MM.1S (cell line): ENCODE measurements at places on chromosomes 1 and 21.
A peak's percentile ranks its signal among the peaks of the same experiment; 100 is the strongest.

- no peak for DNase-seq
Observed at GRCh38 chr1:235442788-235443429, 61.3 kb downstream of the B3GALNT2 start.

GRCh38 chr1:11044849-11045427, 2.1 kb downstream of the MASP2 start:
- DNase-seq = no peak

- DNase-seq = no peak
Observed at GRCh38 chr1:155645034-155645598, 35.1 kb downstream of the MSTO1 start.

DNA sequence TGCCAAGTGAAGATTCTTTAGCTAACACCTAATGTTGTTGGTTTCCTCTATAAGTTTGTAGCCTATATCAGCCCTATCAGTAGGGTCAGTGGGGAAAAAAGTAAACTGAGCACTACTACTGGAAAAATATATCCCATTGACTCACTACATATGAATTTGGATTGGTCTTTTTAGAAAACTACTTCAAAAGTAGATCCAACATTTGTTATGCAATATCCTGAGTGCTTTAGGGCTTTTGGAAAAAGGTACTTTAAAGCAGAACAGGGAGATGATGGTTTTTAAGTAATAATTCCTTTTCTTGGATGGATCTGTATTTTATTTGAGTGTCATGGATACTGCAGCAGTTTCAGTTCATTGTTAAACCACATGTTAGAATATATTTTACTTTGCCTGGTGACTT, 7.1 kb downstream of the C1orf21 start:
- DNase-seq = no peak

GRCh38 chr1:167197692-167198091, 23.0 kb upstream of the POU2F1 start:
- DNase-seq = no peak

GRCh38 chr21:45332981-45333582, 45.4 kb upstream of the POFUT2 start:
- no peak for DNase-seq

- DNase-seq = peak; percentile 6
Observed at GRCh38 chr1:97088391-97088790, 366.8 kb downstream of the PTBP2 start.

DNA sequence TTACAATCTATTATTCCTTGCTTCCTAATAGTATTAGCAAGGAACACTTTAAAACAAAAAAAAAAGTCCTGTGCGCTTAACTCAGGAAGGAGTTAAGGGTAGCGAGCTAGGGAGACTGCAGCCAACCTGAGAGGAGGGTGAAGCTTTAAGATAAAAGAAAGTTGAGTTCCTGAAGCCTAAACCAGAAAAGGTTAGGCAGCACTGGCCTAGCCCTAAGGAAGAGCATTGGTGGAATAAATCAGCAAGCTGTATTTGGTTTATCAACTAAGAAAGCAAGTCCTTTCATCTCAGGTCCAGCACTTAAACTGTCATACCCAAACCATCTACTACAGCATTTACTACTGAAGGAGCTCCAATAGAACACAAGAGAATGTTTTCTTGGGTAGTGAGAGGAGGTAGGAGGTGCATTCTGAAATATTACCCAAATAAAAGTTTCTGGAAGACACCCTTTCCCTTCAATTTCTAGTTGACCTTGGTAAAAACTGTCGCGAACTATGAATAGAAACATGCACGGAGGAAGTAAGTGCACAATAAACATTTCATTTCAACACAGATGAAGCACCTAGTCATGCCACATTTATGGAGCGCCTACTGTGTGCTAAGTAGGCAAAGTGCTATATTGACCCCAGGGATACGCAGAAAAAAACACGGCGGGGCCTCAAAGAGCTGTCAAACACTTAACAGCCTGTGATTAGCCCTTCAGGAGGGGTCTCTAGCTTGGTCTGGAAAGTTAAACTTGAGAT, 1.3 kb downstream of the GLRX2 start:
- DNase-seq = no peak

GRCh38 chr1:103273106-103273505, 164.8 kb upstream of the COL11A1 start:
- DNase-seq = no peak

DNA sequence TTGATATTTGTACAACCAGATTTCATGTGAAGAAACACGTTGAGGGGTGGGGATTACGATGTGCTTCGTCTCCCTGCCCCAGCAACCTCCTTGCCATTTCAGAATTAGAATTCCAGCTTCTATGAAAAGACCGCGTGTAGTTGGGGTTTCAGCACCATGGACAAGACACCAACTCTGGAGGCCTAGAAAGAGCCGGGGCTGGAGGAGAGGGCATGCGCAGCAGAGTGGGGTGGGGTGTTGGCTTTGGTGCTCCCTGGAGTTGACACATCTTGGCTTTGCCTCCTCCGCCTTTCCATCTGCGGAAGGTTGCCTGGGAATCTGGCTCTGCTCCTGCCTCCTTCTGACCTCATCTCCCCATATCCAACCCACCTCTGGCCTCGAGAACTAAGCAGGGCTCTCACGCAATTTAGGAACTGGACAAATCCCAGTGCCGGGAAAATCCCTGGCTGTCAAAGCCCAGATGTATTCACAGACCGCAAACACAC, 11.8 kb downstream of the HTR6 start:
- DNase-seq = peak; percentile 23

DNA sequence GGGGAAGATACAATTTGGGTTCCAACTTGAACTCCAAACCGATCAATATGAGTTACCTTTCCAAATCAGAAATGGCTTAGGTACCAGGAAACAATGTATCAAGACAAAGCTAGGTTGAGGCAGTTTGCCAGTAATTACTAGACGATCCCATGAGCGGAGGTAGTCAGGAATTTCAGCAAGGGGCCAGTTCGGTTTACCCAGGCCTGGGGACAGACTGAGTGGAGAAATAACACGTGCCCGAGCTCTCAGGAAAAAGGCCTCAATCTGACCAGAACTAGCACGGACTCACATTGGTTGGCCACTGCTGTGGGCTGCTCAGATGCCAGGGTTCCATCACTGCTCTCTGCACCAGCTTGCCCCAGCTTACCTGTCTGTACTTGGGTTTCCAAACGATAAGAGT, 15.3 kb downstream of the CLSTN1 start:
- no peak for DNase-seq

DNA sequence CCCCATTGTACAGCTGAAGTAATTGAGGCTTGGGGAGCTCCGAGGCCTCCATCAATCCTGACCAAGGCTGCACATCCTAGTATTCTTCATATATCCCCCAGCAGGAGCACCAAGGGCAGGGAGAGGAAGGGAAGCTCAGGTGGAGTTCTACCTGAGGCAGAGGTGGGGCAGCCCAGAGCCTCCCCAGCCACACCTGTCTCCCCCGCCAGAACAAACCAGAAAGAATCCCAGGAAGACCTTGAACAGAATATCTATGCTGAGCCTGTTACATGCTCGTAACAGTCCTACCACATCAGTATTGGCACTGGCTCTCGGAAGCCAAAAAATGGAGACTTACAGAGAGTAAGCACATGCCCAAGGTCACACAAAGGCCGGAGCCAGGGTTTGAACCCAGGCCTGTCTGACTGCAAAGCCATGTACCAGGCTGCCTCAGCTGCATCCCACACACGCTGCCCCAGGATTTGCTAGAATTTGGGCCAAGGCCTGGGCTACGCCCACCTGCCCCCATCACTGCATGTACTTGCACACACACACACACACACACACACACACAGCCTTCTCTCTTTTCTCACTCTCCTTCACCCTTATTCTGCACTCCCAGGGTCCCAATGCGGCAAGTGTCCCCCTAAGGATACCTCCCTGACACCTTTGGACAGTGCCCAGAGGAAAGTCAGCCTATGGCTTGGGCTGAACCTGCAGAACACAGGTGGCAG, 4.5 kb downstream of the E2F2 start:
- peak; percentile 41 for DNase-seq

- no peak for DNase-seq
Observed at GRCh38 chr1:10208537-10208936, 1.8 kb upstream of the KIF1B start.

GRCh38 chr1:55546553-55546952, 331.4 kb upstream of the USP24 start:
- no peak for DNase-seq

DNA sequence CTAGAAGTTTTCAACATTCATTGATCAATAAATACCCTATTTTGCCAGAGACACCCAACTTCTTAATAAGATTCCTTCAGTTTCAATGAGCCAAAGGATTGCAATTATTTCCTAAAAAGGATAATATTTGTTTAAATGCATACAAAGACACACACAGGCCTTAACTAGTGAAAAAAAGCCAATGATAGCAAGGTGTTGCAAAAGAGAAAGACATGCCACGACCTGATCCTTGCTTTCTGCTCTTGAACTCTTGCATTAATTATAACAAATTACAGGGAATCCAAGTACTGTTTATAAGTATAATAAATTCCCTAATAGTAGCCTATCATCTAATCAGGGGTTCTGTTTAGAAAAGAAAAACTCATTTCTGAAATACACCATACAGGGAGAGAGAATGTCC, 131.1 kb downstream of the PTPN14 start:
- no peak for DNase-seq

DNA sequence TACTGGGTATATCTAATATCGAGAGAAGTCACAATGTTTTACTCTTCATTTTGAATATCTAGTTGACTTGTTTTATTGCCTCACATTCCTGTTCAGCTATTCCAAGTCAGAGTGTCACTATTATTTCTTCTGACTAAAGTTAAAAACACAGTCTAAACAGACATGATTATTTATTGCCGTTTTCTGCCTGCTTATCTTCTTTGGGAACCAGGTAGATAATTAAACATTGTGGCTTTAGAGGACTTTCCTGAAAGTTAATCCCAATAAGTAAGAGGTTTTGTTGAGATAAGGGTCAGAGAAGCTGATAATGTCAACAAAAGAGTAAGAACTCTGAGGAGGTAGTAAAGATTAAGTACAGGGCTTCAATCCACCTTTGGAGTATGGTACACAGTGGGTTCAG, 53.8 kb downstream of the PCNX2 start:
- no peak for DNase-seq

- no peak for DNase-seq
Observed at GRCh38 chr1:73744985-73745384, 453.0 kb downstream of the LRRIQ3 start.

DNA sequence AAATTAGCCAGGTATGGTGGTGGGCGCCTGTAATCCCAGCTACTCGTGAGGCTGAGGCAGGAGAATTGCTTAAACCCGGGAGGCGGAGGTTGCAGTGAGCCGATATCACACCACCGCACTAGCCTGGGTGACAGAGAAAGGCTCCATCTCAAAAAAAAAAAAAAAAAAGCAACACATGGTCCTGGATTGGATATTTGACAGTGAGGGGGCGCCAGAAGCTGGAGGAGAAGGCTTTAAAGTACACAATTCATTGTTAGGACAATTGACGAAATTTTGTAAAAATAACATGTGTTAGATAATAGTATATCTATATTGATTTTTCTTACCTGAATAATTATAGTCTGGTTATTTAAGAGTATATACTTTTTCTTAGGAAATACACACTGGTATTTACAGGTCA, 50.2 kb upstream of the USP25 start:
- no peak for DNase-seq

- no peak for DNase-seq
Observed at GRCh38 chr1:232334811-232335210, 295.1 kb downstream of the SIPA1L2 start.

GRCh38 chr1:99176753-99177152, 87.5 kb upstream of the PLPPR4 start:
- DNase-seq = no peak

- no peak for DNase-seq
Observed at GRCh38 chr1:12155328-12155727, 11.5 kb upstream of the TNFRSF1B start.

- no peak for DNase-seq
Observed at GRCh38 chr21:43300496-43301408, 126.2 kb downstream of the SIK1 start.

GRCh38 chr1:30447701-30448100, 275.7 kb downstream of the MATN1 start:
- DNase-seq = no peak

DNA sequence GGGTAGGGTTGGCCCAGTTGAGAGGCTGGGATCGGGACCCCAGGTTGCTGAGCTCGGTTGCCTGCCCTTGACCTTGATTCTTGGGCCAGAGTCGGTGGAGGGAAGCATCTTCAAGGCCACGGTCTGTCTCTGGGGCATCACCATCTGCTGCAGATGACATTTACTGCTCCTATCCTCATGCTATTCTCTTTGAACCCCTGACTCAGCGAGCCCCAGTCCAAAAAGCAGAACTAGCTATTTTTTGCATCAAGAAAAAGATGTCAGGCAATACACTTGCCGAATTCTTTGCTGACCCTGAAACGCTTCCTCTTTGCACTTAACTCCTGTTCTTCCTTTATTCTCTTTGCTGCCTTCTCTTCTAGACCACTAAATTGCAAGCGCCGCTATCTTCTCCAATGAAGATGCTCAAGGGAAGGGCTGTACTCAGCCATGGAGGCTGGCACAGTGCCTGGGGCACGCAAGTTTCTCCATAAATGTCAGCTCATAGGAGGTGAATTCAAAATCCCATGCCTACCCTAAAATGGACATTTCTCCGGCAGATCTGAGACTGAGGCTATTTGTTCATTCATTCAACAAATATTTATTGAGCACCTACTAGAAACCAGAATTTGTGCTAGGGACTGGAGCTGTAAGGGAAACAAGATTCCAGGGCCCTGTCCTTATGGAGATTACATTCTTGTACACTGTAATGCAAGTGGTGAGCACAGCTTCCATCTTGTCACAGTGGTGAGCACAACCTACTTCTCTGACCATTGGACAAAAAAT, 20.5 kb upstream of the CAPZB start:
- DNase-seq = no peak

- no peak for DNase-seq
Observed at GRCh38 chr1:232247669-232248068, 382.3 kb downstream of the SIPA1L2 start.

GRCh38 chr21:18218331-18218730, 26.3 kb upstream of the CHODL start:
- DNase-seq = no peak

DNA sequence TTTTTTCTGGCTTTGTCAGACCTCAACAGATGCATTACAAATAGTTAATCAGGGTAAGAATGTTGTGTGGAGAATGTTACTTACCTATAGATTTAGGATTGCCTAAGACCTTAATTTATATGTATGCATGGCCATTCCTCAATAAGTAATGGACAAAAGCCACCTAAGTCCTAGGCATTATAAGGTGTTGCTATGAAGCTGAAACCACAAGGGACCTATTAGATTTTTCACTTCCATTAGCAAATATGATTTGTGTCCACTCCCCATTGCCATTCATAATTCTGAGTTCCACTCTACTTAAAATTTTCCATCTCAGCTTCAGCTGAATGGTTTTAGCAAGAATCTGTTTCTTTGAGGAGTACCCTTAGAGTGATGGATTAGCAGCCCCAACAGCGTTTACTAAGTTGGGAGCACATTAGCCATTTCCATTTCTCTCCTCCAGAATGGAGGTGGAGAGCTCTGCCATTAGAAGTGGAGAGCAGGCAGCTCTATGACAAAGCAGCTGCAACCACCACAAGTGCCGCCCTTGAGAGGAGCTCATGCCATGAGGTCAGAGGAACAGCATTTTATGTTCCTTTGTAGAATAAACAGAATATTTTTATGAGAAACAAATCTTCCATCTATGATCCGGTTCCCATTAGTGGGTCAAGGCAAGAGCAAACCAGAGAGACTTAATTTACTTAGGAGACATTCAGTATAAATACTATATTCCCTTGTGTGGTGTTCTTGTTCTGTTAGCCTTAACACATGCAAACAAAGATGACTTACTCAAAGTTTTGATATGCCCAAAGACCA, 28.9 kb upstream of the C1orf87 start:
- no peak for DNase-seq
